ENCODE measurements at places on chromosomes 4 and X.

- no peak for DNase-seq
These were observed 145.0 kb upstream of the AADAT start for GRCh38 chr4:170234800-170235199.

- DNase-seq = no peak
These were observed at the start of gene EPGN for GRCh38 chr4:74308215-74308614. EPGN (plus strand) TSS chr4:74308470; CDS start chr4:74308534, 64 bp downstream.

DNA sequence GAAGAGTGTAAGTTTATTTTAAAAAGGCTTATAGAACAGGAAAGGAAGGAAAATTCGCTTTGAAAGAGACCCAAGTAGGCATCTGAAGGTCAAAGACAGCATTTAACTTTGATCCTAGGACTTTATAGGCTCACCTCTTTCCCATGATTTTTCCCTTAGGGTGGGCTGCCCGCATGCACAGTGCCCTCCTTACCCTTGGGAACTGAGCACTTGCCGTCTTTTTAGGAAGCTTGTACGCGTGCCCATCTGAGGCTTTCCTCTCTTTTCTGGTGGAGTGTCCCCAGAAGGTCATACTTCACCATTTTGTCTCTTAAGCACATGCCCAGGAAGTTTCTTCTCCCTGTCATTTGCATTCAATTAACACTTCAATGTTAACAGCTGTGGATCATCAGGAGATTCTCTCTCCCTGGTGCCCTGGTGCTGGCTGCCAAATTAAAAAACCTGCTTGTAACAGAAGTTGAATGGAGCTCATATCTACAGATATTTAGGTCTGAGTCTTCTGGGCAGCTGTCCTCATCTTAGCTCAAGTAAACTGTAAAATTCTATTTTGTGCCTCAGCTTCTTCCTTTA lies 38.4 kb upstream of the IL9R start:
- DNase-seq = no peak

- no peak for DNase-seq
These were observed 29.9 kb downstream of the CASP6 start for GRCh38 chr4:109673303-109673702.

GRCh38 chrX:152822383-152823086 lies 8.0 kb downstream of the CETN2 start:
- DNase-seq = no peak

All from effector CD4-positive, alpha-beta T cell (primary cell).